ENCODE measurements at places on chromosomes 11 and 22.

DNA sequence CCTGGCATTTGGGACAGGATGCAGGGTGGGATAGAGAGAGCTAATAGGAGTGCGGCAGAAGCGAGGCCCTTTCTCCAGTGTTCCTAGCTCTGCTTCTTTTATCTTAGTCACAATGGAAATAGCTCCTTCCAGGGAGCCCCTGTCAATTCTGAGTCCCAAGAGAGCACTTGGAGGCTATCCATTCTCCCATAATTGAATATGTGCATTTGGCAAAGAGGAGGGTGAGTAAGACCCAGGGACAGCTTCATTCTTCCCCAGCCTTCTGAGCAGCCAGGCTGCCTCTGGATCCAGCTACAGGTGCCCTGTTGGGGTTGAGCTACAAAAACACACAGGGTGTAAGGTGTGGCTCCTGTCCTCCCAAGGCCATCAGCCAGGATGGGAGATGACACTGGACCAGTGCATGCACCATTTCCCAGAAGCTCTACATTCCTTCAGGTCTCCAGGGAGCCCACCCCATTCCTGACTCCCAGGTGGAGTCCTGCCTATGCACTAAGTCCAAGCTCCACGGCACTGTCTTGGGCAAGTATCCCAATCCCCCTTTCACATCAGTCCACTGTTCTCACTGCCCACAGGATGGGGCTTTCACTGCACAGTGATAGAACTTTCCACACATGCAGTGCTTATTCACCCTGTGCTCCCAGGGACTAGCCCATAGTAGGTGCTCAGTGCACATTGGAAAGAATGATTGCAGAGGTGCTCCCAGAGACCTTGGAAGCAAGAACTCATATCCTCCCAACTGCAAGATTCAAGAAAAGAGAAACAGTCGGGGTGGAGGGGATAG is 6.2 kb downstream of the MS4A10 start:
- no peak for DNase-seq

GRCh38 chr11:84541731-84542340 is 1085.3 kb downstream of the DLG2 start:
- DNase-seq = no peak

- no peak for DNase-seq
These were observed 118.0 kb upstream of the IGLL5 start for GRCh38 chr22:22769434-22770279.

GRCh38 chr11:1116104-1116503 is 41.4 kb downstream of the MUC2 start:
- DNase-seq = no peak

- DNase-seq = peak; percentile 90
These were observed 10.1 kb downstream of the MCM5 start for GRCh38 chr22:35409783-35410662.

DNA sequence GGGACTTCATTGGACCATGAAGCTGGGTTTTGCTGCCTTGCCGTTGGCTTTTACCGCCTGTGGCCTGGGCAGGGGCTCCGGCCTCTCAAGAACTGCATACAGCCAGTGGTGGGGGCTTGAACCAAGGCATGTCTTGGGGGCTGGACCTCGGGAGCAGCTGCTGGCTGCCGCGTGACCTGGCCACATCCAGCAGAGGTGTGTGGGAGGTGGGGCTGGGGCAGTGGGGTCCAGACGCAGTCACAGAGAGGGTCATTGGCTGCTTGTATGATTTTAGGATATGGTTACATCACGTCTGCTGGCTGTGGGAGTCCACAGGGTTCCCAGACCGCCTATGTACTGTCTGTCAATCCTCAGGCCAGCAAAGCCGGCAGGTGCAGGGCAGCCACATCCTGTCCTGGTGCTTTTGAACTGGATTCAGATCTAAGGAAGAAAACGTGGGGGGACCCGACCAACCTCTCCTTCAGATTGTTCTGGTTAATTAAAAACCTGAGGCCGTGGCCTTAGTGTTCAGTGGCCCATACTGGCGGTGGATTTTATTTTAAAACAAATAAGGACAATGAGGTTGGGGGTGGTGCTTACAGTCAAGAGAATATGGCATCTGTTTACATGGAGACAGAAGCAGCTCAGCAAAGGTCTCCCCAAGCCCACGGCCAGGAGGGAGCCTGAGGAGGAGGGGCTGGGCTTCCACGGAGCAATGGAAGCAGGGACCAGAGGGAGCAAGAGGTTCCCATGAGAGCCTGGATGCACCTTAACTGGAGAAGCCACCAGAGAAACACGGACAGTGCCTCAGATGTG is 426.0 kb downstream of the TBC1D22A start:
- no peak for DNase-seq

GRCh38 chr11:131070365-131070764 is 154.1 kb upstream of the SNX19 start:
- DNase-seq = no peak

GRCh38 chr11:76918941-76919386 is 58.2 kb downstream of the ACER3 start:
- peak; percentile 22 for DNase-seq

- DNase-seq = no peak
These were observed 65.2 kb downstream of the FBXO7 start for GRCh38 chr22:32539631-32540421.

GRCh38 chr11:48096588-48097525 is 116.5 kb downstream of the PTPRJ start:
- DNase-seq = no peak

Measured in germinal center (tissue), 1 donor.